Stimulated activated CD4-positive, alpha-beta T cell treated with anti-CD3 and anti-CD28 coated beads, Interleukin-1b, Interleukin-23, amount 100 ng/mL, for 1 hour (primary cell): ENCODE measurements at places on chromosomes 6 and 20.

DNA sequence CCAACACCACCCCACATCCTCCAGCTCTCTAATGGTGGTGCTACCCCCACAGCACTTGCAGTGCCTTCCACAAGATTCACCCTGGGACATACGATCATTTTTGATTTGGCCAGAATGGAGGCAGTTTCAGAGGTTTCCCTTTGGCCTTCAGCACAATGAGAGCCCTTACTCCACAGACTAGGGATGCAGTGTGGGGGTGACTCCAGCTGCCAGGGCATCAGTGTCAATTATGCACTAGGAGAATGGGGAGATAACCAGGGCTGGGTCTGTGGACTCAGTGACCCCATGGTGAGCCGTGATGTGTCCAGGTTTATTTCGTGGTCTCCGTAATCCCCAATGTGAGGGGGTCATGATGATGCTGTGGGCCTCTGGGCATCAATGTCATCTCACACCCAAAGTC is 31.5 kb upstream of the MICB start:
- DNase-seq: no peak

GRCh38 chr6:25478973-25479372 is 173.0 kb upstream of the SCGN start:
- DNase-seq: no peak

- no peak for DNase-seq
Observed at GRCh38 chr20:46324960-46325703, 16.8 kb upstream of the CDH22 start.

GRCh38 chr6:149782337-149782736 is 32.8 kb downstream of the PCMT1 start:
- no peak for DNase-seq

DNA sequence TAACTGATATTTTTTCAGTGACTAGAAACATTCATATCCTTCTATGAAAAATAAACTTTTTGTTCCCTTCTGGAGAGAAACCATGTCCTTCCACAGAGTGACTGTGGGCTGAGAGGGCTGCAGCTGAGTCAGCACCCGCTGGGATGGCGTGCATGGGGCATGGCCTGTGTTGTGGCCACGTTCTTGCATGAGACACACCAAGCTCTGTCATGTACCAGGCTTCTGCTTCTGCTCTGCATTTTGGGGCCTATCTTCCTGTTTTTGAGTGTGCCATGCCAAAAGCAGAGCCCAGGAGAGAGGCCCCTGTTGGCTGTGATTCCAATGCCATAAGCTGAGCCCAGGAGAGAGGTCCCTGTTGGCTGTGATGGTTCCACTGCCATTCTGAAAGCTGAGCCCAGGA is 10.8 kb downstream of the APMAP start:
- DNase-seq: no peak

GRCh38 chr20:36241678-36242077 is 5.4 kb downstream of the AAR2 start:
- DNase-seq: no peak

- no peak for DNase-seq
Observed at GRCh38 chr6:157906537-157907061, 75.1 kb upstream of the SYNJ2 start.

GRCh38 chr6:32120573-32121059 is 7.4 kb downstream of the ATF6B start:
- DNase-seq: no peak

DNA sequence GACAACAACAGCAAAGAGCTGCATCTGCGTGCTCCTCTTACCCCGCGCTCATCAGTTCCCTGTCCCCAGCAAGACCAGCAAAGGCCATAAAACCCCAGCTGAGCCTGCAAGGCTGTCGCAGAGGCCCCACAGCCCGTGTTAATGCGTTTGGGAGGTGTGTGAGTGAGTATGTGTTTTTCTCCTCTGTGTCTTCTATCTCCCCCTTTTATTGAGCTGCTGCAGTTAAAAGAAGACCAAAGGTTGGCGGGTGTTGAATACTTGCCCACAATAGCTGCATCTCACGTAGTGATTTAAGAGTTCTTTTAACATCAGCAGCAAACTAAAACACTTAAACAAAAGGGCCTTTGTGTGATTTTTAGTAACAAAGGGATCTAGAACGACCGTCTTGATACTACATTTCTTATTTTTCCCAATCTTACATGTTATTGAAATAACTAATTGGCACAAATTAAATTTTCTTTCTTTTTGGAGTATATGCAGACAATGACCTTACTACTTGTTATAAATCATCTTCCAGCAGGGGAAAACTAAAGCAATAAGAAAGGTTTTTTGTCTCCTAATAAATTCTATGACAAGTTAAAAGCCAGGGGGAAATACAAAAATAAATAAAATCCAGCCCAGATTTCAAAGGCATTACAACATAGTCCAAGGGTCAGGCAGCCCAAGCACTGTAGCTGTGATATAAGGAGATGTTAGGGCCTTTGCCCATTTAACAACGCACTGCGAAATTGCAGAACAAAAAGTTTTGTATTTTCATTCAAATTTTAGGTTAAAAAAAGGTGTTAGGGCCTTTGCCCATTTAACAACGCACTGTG is 27.2 kb upstream of the CNKSR3 start:
- no peak for DNase-seq

GRCh38 chr6:10831609-10832008 is 6.7 kb downstream of the MAK start:
- no peak for DNase-seq

DNA sequence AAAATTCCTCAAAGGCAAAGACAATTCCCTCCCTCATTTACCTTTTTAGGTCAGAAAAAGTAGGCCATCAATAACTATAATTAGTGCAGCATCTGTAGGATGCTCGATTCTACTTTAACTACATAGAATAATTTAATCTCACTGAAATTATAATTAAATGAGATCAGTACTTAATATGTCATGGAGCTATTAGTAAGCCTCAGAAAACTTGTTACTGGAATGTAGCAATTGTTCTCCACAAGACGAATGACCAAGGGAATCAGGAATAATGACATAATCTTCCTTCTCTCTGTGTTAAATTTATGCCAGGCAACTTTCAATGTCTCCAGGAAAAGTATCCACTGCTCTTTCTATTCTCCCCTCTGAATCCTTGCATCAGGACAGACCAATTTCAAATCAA is 34.1 kb downstream of the SESN1 start:
- DNase-seq: no peak

DNA sequence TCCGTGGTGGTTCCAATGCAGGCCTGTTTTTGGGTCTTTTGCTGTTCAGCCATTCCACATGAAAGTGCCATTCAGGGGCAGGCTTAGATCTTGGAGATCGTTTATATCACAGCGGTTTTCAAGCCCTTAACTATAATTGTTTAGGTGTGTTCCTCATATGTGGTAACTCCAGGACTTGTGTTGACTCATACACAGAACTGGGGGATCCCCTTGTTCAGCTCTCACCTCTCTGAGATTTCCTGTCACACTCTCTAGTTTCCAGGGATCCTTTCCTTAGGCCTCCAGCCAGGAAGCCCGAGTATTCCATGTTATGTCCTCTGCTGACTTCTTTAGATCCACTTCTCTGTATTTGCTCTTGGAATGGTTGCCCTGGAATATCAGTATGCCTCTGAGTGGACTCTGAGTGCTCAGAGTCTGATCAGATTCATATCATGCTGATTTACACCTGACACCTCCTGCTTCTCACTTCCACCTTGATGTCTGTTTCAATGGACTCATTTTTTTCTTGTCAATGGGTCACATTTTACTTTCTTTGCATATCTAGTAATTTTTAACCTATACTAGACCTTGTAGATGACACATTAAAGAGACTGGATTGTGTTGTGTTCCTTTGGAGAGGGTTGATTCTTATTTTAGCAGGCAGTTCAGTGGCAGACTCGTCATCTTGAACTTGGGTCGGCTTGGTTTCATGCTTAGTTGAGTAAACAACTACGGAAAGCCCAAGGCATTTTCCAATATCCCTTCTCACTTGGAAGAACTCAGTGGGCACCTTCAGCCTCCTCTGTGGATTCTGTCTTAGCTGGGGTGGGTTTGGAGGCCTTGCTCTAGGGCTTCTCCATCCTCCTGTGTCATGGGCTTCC is 13.1 kb downstream of the NTSR1 start:
- DNase-seq: no peak

GRCh38 chr6:148996815-148997214 is 250.0 kb downstream of the UST start:
- DNase-seq: no peak

DNA sequence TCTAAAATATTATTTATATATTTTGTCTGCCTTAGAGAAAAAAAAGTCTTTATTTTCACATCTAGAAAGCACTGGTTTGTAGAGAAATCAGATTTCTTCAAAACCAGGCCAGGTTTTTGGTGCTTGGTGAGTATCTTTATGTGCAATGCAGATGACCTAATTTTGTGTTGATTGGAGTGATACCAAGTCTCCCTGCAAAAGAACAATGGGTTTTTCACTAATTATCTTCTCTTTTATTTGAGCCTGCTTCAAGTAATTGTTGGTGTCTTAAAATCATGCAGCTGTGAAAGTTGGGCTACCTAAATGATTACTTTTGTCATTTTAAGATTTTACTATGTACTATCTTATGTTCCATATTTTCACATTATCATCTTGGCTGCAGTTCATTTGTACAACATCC is 874.7 kb downstream of the TFAP2A start:
- DNase-seq: no peak

GRCh38 chr6:80449726-80450125 is 343.3 kb downstream of the BCKDHB start:
- no peak for DNase-seq

- no peak for DNase-seq
Observed at GRCh38 chr6:20606831-20607230, 72.6 kb downstream of the CDKAL1 start.

DNA sequence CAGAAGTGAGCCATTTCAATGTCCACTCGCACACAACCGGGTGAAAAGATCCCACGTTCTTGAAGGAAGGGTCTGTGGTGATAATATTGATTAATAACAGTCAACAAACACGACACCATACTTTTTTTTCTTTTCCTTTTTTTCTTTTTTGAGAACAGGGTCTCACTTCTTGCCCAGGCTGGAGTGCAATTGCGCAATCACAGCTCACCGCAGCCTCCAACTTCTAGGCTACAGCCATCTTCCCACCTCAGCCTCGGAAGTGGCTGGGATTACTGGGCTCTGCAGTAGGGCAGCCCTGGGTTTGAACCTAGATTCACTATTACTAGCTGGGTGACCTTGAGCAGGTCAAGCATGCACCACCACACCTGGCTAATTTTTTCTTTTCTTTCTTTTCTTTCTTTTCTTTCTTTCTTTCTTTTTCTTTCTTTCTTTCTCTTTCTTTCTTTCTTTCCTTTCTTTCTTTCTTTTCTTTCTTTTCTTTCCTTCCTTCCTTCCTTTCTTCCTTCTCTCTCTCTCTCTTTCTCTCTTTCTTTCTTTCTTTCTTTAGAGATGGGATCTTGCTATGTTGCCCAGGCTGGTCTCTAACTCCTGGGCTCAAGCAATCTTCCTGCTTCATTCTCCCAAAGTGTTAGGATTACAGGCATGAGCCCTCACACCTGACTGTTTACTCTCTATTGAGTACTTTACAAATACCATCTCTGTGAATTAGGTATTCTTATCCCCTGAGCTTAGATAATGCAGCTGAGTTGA is 123.9 kb downstream of the SNX5 start:
- DNase-seq: no peak

DNA sequence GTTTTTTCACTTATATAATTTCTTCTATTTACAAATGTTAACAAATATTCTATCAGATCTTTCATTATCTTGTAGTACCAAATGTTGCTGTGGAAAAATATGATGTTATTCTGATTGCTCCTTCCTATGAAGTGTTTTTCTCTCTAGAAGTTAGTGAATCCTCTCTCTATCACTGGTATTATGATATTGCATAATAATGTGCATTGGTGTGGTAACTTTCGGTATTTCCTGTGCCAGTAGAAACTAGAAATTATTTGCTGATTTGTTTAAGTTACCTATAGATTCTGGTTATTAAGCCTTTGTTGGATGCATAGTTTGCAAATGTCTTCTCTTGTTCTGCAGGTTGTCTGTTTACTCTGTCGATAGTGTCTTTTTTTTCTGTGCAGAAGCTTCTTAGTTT is 342.5 kb downstream of the CENPW start:
- DNase-seq: no peak

- DNase-seq: no peak
Observed at GRCh38 chr6:159172091-159172491, 2.9 kb downstream of the FNDC1 start.

DNA sequence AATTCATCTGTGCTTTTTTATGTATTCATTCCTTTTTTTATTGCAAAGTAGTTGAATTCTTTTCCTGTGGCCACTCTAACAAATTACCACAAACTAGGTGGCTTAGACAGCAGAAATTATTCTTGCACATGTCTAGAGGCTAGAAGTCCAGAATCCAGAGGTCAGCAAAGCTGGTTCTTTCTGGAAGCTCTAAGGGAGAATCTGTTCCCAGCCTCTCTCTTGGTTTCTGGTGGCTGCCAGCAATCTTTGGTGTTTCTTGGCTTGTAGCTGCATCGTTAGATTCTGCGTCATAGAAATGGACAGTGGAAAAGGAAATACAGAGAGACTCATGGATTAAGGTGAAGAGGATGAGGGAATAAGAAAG is 39.3 kb downstream of the GSTA2 start:
- no peak for DNase-seq

- no peak for DNase-seq
Observed at GRCh38 chr6:113488812-113489685, 368.1 kb upstream of the MARCKS start.

DNA sequence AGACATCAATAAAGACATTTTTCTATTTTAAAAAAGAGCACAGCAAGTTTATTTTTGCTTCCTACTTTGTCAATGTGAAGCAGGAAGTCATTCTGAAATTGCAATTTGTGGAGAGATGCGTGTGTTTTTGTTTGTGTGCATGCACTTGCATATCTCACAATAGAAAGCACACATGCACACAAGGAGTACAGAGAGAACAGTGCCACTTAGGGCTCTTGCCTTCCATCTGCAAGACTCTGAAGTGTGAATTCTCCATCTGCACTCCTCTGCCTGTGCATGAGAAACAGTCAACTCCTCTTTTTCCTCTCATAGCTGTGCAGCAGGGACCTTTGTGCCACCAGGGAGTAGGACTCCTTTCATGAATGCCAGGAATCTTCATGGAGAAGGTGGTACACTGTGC is 316.3 kb upstream of the CNR1 start:
- DNase-seq: no peak

DNA sequence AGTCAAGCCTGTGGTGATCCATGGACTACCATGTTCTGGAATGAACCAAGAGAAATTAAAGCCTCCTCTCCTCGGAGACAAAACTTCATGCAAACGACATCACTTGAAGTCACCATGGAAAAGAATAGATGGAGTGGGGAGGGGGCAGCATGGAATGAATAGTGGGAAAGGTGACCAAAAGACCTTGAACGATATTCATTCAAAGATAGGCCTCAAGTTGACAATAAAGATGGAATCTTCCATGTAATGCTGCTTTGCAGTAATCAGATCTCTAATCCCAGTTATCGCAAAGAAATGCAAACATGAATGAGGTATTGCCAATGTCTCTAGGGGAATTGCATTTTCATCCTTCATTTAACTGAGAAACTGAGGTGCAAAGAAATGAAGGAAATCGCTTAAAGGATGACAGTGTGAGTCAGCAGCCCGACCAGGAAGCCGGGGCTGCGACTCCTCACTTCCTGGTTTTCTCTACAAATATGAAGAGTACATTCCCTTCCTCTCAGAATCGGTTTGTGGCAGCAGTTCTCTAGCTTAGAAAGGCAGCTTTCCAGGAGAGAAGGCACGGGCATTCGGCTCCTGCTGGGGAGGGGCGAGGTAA is 65.6 kb upstream of the RREB1 start:
- no peak for DNase-seq

- no peak for DNase-seq
Observed at GRCh38 chr6:6806844-6807518, 218.5 kb downstream of the LY86 start.
